ENCODE measurements at places on chromosomes 6 and 20.

- peaks cover 24% of the 10 kb centered on the region for H3K4me1 ChIP-seq
- no peak overlapping the region for H3K4me3 ChIP-seq
- H3K27me3 ChIP-seq = no peaks in the 10 kb centered on the region
- H3K27ac ChIP-seq = no peak overlapping the region
- DNase-seq = no peak
- peaks cover 7% of the 10 kb centered on the region for H3K36me3 ChIP-seq
Measured at GRCh38 chr6:42429836-42430235, 21.9 kb downstream of the TRERF1 start.

- no peaks in the 10 kb centered on the region for H3K27me3 ChIP-seq
- no peak overlapping the region for H3K27ac ChIP-seq
- H3K36me3 ChIP-seq = peaks cover 3% of the 10 kb centered on the region
- peak overlapping the region; percentile 41 for H3K4me3 ChIP-seq
- peaks cover 21% of the 10 kb centered on the region for H3K4me1 ChIP-seq
Measured at GRCh38 chr20:63968928-63969760, 586 bp downstream of the ZNF512B start.

GRCh38 chr20:53061192-53062108 lies 89.3 kb downstream of the TSHZ2 start:
- H3K27ac ChIP-seq = no peak overlapping the region
- H3K36me3 ChIP-seq = no peaks in the 10 kb centered on the region
- H3K27me3 ChIP-seq = no peaks in the 10 kb centered on the region
- no peaks in the 10 kb centered on the region for H3K4me1 ChIP-seq
- DNase-seq = no peak
- H3K4me3 ChIP-seq = no peak overlapping the region

- H3K4me3 ChIP-seq = no peak overlapping the region
- H3K27me3 ChIP-seq = peaks cover 5% of the 10 kb centered on the region
- no peak for DNase-seq
- H3K36me3 ChIP-seq = no peaks in the 10 kb centered on the region
- peaks cover 4% of the 10 kb centered on the region for H3K4me1 ChIP-seq
Measured at GRCh38 chr6:27025351-27025750, 222.2 kb upstream of the PRSS16 start.

- H3K4me1 ChIP-seq = peaks cover 6% of the 10 kb centered on the region
- peaks cover 2% of the 10 kb centered on the region for H3K27me3 ChIP-seq
- no peaks in the 10 kb centered on the region for H3K36me3 ChIP-seq
- no peak overlapping the region for H3K4me3 ChIP-seq
- no peak for DNase-seq
Measured at GRCh38 chr20:51306081-51306480, 236.4 kb downstream of the NFATC2 start.

- no peak overlapping the region for H3K27ac ChIP-seq
- H3K27me3 ChIP-seq = no peaks in the 10 kb centered on the region
- DNase-seq = no peak
Measured at GRCh38 chr6:148388521-148388920, 45.9 kb downstream of the SASH1 start.

GRCh38 chr6:34315780-34316179 lies 67.0 kb upstream of the SMIM29 start:
- DNase-seq = no peak
- no peaks in the 10 kb centered on the region for H3K4me1 ChIP-seq
- H3K27me3 ChIP-seq = no peaks in the 10 kb centered on the region
- H3K36me3 ChIP-seq = no peaks in the 10 kb centered on the region

DNA sequence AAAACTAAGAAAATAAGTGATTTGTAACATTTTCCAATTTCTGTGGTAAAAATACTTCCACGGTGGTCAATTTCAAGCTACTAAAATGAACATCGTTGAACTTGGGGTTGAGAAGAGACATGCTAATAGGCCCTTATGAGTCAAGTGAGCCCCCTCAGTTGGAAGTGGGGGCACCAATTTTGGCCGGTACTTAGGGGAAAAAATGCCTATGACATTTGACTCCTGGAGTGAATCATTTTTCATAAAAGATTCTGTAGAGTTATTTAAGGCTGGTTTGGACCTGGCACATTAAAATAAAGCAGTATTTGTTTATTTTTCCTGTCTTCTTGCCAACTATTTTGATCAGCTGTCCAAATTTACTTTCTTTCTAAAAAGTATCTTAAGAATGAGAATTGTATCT lies 32.4 kb upstream of the CAP2 start:
- H3K27ac ChIP-seq = no peak overlapping the region
- DNase-seq = no peak

- H3K36me3 ChIP-seq = peaks cover 60% of the 10 kb centered on the region
- no peaks in the 10 kb centered on the region for H3K4me1 ChIP-seq
Measured at GRCh38 chr6:17621003-17621402, 20.9 kb downstream of the FAM8A1 start.

GRCh38 chr20:14644306-14645097 lies 307.1 kb upstream of the FLRT3 start:
- H3K27ac ChIP-seq = no peak overlapping the region
- H3K4me3 ChIP-seq = no peak overlapping the region
- no peaks in the 10 kb centered on the region for H3K36me3 ChIP-seq

GRCh38 chr6:138582573-138582972 lies 83.3 kb upstream of the NHSL1 start:
- no peaks in the 10 kb centered on the region for H3K4me1 ChIP-seq
- no peaks in the 10 kb centered on the region for H3K36me3 ChIP-seq
- H3K27ac ChIP-seq = no peak overlapping the region
- H3K4me3 ChIP-seq = no peak overlapping the region
- DNase-seq = no peak

DNA sequence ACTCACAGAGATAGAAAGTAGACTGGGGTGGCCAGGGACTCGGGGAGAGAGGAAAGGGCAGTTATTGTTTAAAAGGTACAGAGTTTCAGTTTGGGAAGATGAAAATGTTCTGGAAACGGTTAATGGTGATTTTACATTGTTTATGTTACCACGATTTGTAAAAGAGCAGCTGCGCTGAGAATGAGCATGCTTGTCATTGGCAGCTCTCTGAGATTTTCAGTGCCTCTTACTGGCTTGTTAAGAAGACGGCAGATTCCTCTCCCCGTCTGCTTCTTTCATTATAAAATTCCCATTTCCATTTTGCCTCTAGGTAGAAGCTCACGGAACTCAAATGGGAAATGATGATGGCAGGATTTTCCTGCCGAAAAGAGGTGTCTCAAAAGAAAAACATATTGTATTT lies 39.7 kb upstream of the PPP1R3G start:
- no peaks in the 10 kb centered on the region for H3K4me1 ChIP-seq
- no peaks in the 10 kb centered on the region for H3K36me3 ChIP-seq
- no peaks in the 10 kb centered on the region for H3K27me3 ChIP-seq

DNA sequence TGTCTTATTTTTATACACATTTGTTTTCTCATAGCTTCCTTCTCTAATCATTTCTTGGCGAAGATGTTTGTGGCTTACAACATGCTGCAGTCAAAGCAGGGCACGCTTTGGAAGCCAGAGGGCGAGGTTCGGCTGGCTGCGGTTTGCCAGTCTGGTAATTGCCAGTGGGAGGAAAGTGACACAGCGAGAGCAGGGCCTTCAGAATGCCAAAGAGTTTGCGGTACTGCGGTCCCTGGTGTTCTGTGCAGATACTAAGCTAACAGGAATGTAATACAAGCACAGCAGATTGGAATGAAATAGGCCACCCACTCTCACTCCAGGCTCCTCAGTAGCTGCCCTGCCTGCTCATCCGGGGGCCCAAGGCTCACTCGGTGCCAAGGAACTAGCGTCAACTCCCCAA lies 58.7 kb upstream of the TGM3 start:
- no peak overlapping the region for H3K27ac ChIP-seq
- H3K4me3 ChIP-seq = no peak overlapping the region
- H3K36me3 ChIP-seq = no peaks in the 10 kb centered on the region

- no peak overlapping the region for H3K27ac ChIP-seq
- DNase-seq = no peak
- H3K36me3 ChIP-seq = no peaks in the 10 kb centered on the region
Measured at GRCh38 chr6:130620338-130620781, 206.8 kb upstream of the SMLR1 start.

DNA sequence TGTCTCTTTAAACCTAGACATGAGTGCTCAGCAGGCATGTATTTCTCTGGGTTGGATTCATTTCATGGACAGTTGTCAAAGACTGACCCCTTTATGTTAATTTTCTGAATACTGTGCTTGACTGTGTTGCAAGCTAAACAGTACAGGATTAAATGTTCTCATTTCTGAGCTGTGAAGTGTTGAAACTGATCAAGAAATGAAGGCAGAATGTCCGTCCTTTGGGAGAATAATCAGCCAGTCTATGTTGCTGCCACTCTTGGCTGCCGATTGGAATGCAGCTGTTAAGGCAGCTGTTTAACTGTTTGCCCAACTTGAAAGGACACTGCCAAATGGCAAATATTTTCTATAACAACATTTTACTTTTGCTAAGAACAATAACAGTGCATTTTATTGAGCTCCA lies 87.3 kb downstream of the CEP57L1 start:
- H3K36me3 ChIP-seq = no peaks in the 10 kb centered on the region
- no peaks in the 10 kb centered on the region for H3K4me1 ChIP-seq
- peaks cover 3% of the 10 kb centered on the region for H3K27me3 ChIP-seq
- DNase-seq = no peak
- H3K4me3 ChIP-seq = no peak overlapping the region

- no peaks in the 10 kb centered on the region for H3K4me1 ChIP-seq
- peak; percentile 9 for DNase-seq
- H3K36me3 ChIP-seq = no peaks in the 10 kb centered on the region
- no peak overlapping the region for H3K4me3 ChIP-seq
- no peak overlapping the region for H3K27ac ChIP-seq
Measured at GRCh38 chr20:58710481-58711265, 18.1 kb downstream of the NPEPL1 start.

DNA sequence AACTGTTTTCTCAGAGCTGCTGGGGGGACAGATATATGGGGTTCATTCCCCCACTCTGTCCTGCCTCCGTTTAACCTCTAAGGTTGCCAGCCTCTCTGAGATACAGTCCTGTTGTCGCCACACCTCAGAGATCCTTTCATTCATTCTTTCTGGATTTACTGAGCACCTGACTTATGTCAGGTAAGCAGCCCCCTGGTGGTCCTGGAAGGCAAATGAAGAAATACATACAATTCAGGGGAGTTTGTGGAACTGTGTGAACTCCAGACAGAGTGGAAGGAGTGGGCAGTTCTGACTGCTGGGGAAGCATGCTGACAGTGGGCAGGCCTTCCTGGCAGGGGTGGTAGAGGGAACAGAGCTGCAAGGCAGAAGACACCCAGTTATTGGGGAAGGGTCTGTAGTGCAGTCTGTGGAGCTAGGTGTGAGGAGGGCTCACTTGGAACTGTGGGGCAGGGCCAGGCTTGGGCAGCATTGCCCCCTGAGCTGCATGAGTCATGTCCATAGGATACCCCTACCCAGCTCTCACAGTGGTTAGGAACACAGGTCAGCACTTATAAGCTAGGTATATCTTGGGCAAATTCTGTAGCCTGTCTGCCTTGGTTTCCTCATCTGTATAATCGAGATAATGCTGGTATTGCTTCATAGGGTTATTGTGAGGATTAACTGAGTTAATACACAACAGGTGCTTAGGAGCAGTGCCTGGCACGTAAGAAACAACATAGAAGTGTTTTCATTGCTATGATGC lies 12.8 kb upstream of the SGK2 start:
- H3K27me3 ChIP-seq = no peaks in the 10 kb centered on the region
- no peaks in the 10 kb centered on the region for H3K36me3 ChIP-seq
- no peak for DNase-seq
- H3K27ac ChIP-seq = no peak overlapping the region

- no peak overlapping the region for H3K4me3 ChIP-seq
- peaks cover 12% of the 10 kb centered on the region for H3K4me1 ChIP-seq
- no peak for DNase-seq
- H3K27me3 ChIP-seq = no peaks in the 10 kb centered on the region
- no peak overlapping the region for H3K27ac ChIP-seq
- no peaks in the 10 kb centered on the region for H3K36me3 ChIP-seq
Measured at GRCh38 chr6:156718647-156719394, 58.4 kb upstream of the ARID1B start.

- H3K27me3 ChIP-seq = no peaks in the 10 kb centered on the region
- no peaks in the 10 kb centered on the region for H3K36me3 ChIP-seq
- no peak for DNase-seq
- no peak overlapping the region for H3K27ac ChIP-seq
- no peak overlapping the region for H3K4me3 ChIP-seq
Measured at GRCh38 chr6:83948851-83949250, 84.7 kb upstream of the MRAP2 start.

GRCh38 chr20:58021481-58021880 lies 207.0 kb downstream of the ANKRD60 start:
- H3K36me3 ChIP-seq = no peaks in the 10 kb centered on the region
- H3K4me3 ChIP-seq = no peak overlapping the region
- no peak overlapping the region for H3K27ac ChIP-seq
- no peak for DNase-seq
- no peaks in the 10 kb centered on the region for H3K4me1 ChIP-seq
- no peaks in the 10 kb centered on the region for H3K27me3 ChIP-seq

- no peak overlapping the region for H3K27ac ChIP-seq
- no peak overlapping the region for H3K4me3 ChIP-seq
- DNase-seq = no peak
Measured at GRCh38 chr20:56431471-56431870, 19.4 kb downstream of the CASS4 start.

GRCh38 chr20:15359056-15359455 lies 1021.6 kb upstream of the FLRT3 start:
- H3K36me3 ChIP-seq = no peaks in the 10 kb centered on the region
- H3K27me3 ChIP-seq = no peaks in the 10 kb centered on the region
- DNase-seq = no peak
- no peaks in the 10 kb centered on the region for H3K4me1 ChIP-seq
- H3K4me3 ChIP-seq = no peak overlapping the region

- no peak overlapping the region for H3K4me3 ChIP-seq
- no peaks in the 10 kb centered on the region for H3K27me3 ChIP-seq
- no peak overlapping the region for H3K27ac ChIP-seq
- no peak for DNase-seq
- no peaks in the 10 kb centered on the region for H3K4me1 ChIP-seq
Measured at GRCh38 chr20:9617940-9618339, 103.5 kb downstream of the LAMP5 start.

- H3K27me3 ChIP-seq = no peaks in the 10 kb centered on the region
- no peak overlapping the region for H3K27ac ChIP-seq
- no peaks in the 10 kb centered on the region for H3K4me1 ChIP-seq
Measured at GRCh38 chr6:83867527-83868161, 8.2 kb downstream of the CYB5R4 start.

GRCh38 chr6:100512203-100512862 lies 47.6 kb upstream of the SIM1 start:
- H3K27ac ChIP-seq = no peak overlapping the region
- no peaks in the 10 kb centered on the region for H3K4me1 ChIP-seq
- H3K4me3 ChIP-seq = no peak overlapping the region
- no peak for DNase-seq

DNA sequence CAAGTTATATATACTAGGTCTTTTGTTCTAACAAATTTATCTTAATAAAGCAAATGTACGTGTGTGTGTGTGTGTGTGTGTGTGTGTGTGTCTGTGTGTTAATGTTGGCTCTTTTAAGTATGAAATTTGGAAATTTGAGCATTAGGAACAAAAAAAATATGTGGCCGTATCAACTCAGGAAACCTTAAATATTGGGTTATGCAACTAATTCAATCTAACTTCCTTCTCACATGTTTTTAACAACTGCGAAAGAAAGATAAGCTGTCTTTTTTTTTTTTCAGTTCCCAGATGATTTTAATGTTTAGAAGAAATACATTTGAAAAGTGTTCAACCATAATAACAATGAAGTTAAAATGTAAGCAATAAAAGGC lies 616.4 kb upstream of the ARID1B start:
- no peak for DNase-seq
- H3K27ac ChIP-seq = no peak overlapping the region
- no peaks in the 10 kb centered on the region for H3K4me1 ChIP-seq
- H3K27me3 ChIP-seq = no peaks in the 10 kb centered on the region
- H3K36me3 ChIP-seq = no peaks in the 10 kb centered on the region
